ENCODE measurements at places on chromosomes 7 and 10. TPM values are rescaled to one million over a fixed set of nuclear protein-coding genes. Genes with fewer than 3 reads are reported as not detected.

The RBP4 gene
- not detected for total RNA-seq

The NPTX2 gene
- total RNA-seq, result 4.5 TPM

The CPED1 gene
- 1.6 TPM for total RNA-seq

The ITPRIP gene
- total RNA-seq, result 3.3 TPM

- no peak for DNase-seq
Observed at GRCh38 chr7:31758755-31759154, 71.7 kb downstream of the PPP1R17 start.

- DNase-seq, result peak; percentile 91
Observed at GRCh38 chr7:21767300-21767900, 178.3 kb downstream of the CDCA7L start.

GRCh38 chr7:140672382-140673062 is at the start of gene ADCK2:
ADCK2 (plus strand) TSS chr7:140672945; CDS start chr7:140673331, 386 bp downstream.
- DNase-seq, result peak; percentile 48
